Activated T-helper 2 cell treated with anti-CD3 and anti-CD28 coated beads, Interferon-gamma antibody, Interleukin-2, Interleukin-4, amounts not matched to agents 10 μg/mL and 5 μg/mL and 100 μg/mL, durations not matched to agents 14 hours and 24 hours and 36 hours (primary cell): ENCODE measurements at places on chromosomes 4 and X. TPM values are rescaled to one million over a fixed set of nuclear protein-coding genes. Genes with fewer than 3 reads are reported as not detected.

The FAM47E gene
- total RNA-seq = not detected in 2 replicates

The PLS3 gene
- total RNA-seq = 3.1 and 5.4 TPM in 2 replicates

The ARHGAP10 gene
- total RNA-seq = 18.5 TPM in 2 replicates

The NXF2B gene
- not detected in 2 replicates for total RNA-seq

The HSFX2 gene
- total RNA-seq = 0.23 TPM in 1 of 2 replicates, not detected in the other

The RPL10 gene
- total RNA-seq = 2,692 and 2,787 TPM in 2 replicates

The GAGE12C gene
- not detected in 2 replicates for total RNA-seq

The PNMA5 gene
- not detected in 2 replicates for total RNA-seq

The AKAP4 gene
- not detected in 2 replicates for total RNA-seq

The MGAT4D gene
- total RNA-seq = not detected in 2 replicates

The ESX1 gene
- total RNA-seq = 0.11 and 0.34 TPM in 2 replicates

The SLITRK4 gene
- total RNA-seq = not detected in 2 replicates

The PRSS12 gene
- not detected in 2 replicates for total RNA-seq
